ENCODE measurements at places on chromosomes 4 and X.

DNA sequence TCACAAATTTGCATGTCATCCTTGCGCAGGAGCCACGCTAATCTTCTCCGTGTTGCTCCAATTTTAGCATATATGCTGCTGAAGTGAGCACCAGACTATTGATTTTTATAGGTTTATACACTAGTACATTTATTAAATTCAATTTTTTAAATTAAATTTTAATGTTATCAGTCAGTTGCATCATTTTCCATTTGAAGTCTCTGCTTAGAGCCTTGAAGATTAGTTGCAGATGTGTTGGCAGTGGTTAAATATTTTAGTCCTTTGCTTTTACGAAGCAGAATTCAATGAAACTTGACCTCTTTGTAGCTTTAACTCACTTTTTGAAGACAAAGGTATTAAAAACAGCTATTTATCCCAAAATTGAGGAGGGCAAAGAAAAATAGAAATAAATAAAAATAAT lies 16.5 kb downstream of the TRAPPC11 start:
- no peak for DNase-seq

- DNase-seq, result no peak
Measured at GRCh38 chr4:169060391-169061091, 50.5 kb upstream of the CBR4 start.

GRCh38 chr4:139367421-139368090 lies 65.3 kb upstream of the NDUFC1 start:
- DNase-seq, result no peak

- DNase-seq, result no peak
Measured at GRCh38 chr4:188008377-188008776, 12.8 kb downstream of the ZFP42 start.

DNA sequence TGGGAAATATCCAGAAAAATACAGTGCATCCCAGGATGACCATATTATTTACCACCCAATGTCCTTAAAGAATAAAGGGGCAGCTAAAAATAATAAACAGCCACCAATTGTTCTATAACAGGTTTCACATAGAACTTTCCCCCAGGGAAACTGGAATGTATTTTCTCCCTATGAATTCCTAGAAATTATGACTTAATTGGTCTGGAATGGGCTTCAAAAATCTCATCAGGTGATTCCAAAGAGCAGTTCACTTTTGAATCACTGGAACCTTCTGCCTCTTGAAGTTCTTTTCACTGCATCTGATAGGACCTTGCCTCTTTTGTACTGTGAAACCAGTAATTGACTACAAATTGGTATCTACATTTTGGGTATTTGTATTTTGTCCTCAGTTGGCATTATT lies 119.3 kb downstream of the ZNF330 start:
- DNase-seq, result no peak

GRCh38 chr4:89957046-89957926 lies 62.6 kb downstream of the MMRN1 start:
- DNase-seq, result no peak

- DNase-seq, result no peak
Measured at GRCh38 chr4:1367230-1367935, 20.4 kb downstream of the UVSSA start.

DNA sequence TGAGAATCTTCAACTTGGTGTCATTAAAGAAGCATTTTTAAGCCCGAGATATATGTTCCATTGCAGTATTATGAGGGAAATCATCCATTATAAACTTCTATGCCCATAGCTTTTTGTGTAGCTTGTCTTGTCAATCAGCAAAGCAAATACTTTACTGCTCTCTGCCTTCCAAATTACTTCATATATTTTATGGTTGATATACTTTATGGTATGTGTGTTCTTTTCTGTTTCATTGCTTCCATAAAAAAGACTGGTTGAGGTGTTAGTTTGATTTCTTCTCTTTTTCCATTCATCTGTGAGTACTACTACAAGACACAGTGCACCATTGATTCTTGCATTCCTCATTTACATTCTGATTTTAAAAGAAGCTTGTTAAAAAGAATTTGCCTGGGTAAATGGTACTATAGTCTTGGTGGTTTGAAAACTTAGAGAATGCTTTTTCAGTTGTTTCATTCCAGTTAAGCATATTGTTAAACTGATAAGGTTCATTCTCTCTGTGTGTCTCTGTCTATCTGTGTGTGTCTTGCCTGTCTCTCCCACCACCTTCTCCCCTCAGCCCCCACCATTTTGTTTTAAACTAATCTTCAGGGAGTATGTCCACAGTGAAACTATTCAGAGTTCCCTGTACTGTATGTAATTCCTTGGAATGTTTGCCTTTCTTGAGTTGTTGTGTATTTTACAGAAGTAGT lies 27.1 kb downstream of the STAG2 start:
- DNase-seq, result no peak

- no peak for DNase-seq
Measured at GRCh38 chrX:13123857-13124345, 79.5 kb upstream of the FAM9C start.

- DNase-seq, result no peak
Measured at GRCh38 chrX:6024204-6024603, 204.5 kb downstream of the NLGN4X start.

- DNase-seq, result no peak
Measured at GRCh38 chrX:119721487-119721886, 28.5 kb upstream of the SEPTIN6 start.

GRCh38 chr4:175705407-175705806 lies 106.7 kb downstream of the GPM6A start:
- DNase-seq, result no peak

DNA sequence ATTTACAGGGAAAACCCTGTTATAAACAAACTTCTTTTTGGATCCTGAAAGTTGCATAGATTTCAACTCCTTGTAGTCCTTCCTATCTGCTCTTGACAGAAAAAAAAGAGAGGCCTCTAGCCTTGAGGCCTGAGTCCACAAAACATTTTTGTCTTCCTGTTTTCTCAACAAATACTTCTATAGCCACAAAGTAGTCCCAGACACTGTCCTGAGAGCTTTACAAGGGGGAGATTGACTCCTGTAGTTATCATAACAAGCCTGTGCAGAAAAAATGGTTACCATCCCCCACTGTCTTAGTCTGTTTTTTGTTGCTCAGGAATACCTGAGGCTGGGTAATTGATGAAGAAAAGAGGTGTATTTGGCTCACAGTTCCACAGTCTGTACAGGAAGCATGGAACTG lies 35.2 kb downstream of the PCDH7 start:
- DNase-seq, result no peak

DNA sequence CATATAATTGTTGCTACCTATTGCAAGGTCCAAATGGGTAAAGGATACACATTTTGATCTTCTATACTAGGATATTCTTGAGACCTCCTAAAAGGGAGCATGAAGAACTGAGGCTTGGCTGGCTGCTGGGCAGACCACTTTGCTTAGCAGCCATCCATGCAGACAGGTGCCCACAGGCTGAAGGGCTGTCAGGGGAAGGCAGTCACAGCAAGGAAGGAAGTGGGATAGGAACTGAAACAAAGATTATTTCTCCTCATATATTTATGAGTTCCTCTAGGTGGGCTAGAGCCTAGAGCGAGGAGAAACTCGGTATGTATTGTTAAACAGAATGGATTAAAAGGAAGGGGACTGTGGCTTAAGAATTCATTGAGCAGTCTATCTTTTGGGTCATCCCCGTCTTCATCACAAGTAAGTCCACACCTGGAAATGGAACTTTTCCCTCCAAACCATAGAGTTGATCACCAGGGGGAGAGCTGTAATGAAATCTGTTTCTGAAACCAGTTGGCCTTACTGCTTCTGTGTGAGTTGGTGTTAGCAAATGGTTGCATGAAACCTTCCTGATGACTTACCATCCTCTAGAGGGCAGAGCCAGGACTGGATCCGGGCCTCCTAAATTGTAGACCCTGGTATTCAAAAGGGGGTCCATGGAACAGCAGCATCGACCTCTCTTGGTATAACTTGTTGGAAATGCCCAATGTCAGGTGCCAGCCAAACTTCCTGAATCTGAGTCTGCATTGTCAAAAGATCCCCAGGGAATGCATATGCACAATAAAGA lies 42.3 kb downstream of the AFF2 start:
- no peak for DNase-seq

- DNase-seq, result no peak
Measured at GRCh38 chr4:126916049-126916625, 716.6 kb upstream of the INTU start.

GRCh38 chr4:74814052-74814451 lies 19.7 kb upstream of the BTC start:
- no peak for DNase-seq

Data from stimulated activated CD4-positive, alpha-beta T cell treated with anti-CD3 and anti-CD28 coated beads, TNF-alpha, amount 100 ng/mL, for 1 hour (primary cell).